Omental fat pad (tissue), 4 donors: ENCODE measurements at places on chromosomes 1 and 21. TPM values are rescaled to one million over a fixed set of nuclear protein-coding genes. Genes with fewer than 3 reads are reported as not detected.

Gene STUM
- 2.4 TPM for total RNA-seq

Gene SHE
- total RNA-seq, result 27.3 TPM

Gene CKS1B
- 72.8 TPM for total RNA-seq

DNA sequence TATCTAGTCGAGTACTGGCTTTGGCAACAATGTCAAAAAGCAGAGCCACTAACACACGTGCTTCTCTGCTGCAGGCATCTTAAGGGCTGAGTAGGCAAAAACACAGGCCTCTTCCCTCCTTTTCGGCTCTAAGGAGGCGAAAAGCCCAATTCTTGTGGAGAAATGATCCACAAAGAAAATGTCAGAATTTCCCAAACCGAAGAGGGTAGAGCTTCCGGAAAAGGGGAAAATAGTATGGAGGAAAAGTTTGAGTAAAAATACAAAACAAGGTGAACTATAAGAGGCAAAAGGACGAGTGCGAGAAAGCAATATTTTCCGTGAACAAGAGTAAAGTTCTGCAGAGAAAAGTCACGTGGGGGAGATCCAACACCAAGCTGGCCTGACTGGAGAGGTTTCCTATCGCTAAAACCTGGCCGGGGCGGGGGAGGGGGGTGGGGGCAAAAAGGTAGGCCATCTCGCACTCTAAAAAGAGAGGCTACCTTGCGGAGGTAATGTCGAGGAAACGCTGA is 551 bp downstream of the ZRANB2 start:
- DNase-seq, result no peak

- no peak for DNase-seq
Observed at GRCh38 chr1:209797978-209798639, 7.8 kb downstream of the IRF6 start.

DNA sequence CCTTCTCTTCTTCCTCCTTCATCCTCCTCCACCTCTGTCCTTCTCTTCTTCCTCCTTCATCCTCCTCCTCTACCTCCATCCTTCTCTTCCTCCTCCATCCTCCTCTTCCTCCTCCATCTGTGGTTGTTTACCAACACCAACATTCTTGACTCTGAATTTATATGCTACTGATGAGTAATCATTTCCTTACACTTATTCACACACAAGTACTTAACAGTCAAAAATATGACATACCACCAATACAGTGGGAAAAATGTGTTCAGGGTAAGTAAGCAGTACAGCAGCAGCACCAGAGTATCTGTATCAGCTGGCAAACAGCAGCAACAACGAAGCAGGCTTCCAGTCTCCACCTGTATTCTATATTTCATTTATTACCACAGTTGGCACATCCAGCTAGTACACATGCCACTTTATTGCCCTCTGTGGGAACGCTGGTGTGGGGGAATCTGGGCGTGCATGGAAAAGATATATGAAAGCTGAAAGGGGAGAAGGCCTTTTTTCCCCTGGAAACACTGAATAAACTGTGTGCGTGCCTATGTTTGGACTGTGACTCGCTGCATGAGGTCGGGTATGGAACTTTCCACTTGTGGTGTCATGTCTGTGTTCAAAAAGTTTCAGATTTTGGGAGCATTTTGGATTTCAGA is 16.0 kb downstream of the ADSS2 start:
- no peak for DNase-seq

GRCh38 chr1:234769986-234770795 is 160.2 kb upstream of the IRF2BP2 start:
- DNase-seq, result no peak

DNA sequence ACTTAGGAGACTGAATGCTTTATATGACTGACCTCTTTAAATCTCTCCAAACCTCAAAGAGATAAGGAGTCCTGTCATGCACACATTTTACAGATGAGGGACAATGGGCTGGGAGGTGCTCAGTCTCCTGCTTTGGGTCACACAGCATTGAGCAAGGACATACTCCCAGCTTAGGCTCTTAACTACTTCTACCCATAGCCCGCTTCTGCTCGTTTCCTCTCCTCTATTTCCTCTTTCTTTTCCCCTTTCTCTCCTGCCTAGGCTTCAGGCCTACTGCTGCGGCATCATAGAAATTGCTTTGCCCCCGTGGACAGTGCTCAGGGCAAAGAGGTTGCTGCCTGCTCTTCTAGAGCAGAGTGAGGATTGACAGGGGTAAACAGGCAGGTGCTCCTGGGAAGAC is 12.4 kb upstream of the ZNF691 start:
- no peak for DNase-seq

- no peak for DNase-seq
Observed at GRCh38 chr1:3014050-3014440, 7.2 kb upstream of the ACTRT2 start.

- no peak for DNase-seq
Observed at GRCh38 chr21:25421321-25422028, 185.8 kb downstream of the MRPL39 start.

GRCh38 chr1:230864441-230864840 is 3.9 kb downstream of the C1orf198 start:
- no peak for DNase-seq

GRCh38 chr21:39198800-39199199 is 15.5 kb upstream of the PSMG1 start:
- DNase-seq, result no peak
